ENCODE measurements at places on chromosomes 5 and 9.

DNA sequence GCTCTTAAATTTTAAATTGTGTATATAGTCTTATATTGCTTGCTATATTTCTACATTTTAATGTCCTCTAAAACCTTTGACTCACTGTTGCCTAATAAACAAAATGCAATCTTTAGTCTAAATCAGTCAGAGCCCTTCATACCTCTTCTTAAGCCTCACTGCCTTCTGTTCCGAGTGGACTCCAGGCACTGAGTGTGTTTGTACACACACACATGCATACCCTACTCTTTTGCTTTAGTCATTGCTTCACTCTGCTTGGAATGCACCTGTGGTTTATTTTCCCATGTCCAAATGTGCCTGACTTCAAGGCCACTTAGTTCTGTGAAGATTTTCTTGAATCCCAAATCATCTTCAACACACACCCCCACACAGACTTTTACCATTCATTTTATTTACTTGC, 60.9 kb downstream of the SLC12A2 start:
- no peak for DNase-seq

GRCh38 chr9:3912280-3912679, 386.5 kb upstream of the RFX3 start:
- DNase-seq, result no peak

DNA sequence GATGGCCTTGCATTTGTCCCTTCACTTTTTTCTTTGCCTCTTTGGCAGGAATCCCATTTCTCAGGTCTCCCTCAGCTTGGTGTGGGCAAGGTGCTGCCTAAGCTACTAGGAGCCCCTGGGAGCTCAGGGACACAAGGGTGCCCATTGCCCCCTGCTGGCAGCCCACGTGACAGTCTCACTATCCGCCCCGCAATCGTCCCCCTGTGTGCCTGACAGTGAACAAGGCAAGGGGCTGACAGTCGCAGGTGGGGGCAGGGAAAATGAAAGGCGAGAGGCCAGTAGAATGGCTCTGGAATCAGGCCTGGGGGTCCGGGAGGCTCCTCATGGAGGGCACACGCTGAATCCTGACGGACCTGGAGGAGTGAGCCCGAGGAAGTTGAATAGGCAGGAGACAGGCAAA, 2.0 kb upstream of the PCDH12 start:
- no peak for DNase-seq

- DNase-seq, result no peak
Observed at GRCh38 chr9:72444435-72444834, 77.0 kb upstream of the TMC1 start.

DNA sequence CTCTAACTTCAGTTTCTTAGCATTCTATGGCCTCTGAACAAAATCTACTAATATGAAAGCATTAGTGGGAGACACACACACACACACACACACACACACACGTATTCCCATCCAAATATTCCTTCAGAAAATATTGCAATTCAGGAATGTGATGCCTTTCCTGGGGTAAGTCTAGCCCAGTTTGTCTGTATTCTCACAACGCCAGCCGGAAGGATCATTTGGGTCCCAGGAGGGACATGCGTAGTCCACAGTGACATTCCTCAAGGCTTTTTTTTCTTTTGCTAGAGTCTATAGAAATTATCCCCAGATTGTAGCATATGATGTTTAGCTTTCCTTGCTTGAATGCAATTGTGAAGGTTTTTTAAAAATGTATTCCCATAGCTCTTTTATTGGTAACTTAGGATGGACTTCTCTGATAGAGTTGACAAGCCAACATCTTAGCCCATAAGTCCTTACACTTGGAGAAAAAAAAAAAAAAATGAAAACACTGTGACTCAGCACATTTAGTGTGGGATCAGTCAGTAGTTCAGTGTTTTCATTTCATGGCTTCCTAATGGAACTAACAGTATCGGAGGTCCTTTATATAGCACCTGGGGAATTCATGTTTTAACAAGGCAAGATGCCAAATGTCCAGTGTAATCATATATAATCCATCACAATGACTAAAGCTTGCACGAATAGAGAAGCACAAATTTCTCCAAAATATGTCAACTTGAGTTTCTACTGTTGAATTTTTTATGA, 316.5 kb downstream of the DIRAS2 start:
- no peak for DNase-seq

- no peak for DNase-seq
Observed at GRCh38 chr9:14769230-14769571, 46.7 kb upstream of the CER1 start.

DNA sequence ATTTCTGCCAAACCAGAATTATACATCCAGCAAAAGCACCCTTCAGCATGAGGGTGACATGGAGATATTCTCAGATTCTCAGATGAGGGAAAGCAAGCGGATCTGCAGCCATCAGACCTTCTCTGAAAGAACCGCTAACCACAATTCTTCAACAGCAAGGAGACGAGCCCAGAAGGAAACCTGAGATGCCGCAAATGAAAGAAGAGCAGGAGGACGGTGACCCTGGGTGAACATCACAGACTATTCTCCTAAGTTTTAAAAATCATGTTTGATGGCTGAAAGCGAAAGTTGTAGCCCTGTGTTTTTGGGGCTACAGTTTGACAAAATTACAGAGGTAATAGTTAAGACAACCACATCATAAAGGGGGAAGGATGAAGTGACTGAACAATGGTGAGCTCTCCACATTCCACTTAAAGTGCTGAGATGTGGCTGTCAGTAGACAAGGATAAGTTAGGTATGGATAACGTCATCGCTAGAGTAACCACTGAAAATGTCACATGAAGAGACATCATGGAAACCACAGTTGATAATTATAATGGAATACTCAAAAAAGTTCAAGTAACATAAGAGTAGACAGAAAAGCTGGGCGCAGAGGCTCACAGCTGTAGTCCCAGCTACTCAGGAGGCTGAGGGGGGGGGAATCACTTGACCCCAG, 31.5 kb upstream of the NSMF start:
- no peak for DNase-seq

DNA sequence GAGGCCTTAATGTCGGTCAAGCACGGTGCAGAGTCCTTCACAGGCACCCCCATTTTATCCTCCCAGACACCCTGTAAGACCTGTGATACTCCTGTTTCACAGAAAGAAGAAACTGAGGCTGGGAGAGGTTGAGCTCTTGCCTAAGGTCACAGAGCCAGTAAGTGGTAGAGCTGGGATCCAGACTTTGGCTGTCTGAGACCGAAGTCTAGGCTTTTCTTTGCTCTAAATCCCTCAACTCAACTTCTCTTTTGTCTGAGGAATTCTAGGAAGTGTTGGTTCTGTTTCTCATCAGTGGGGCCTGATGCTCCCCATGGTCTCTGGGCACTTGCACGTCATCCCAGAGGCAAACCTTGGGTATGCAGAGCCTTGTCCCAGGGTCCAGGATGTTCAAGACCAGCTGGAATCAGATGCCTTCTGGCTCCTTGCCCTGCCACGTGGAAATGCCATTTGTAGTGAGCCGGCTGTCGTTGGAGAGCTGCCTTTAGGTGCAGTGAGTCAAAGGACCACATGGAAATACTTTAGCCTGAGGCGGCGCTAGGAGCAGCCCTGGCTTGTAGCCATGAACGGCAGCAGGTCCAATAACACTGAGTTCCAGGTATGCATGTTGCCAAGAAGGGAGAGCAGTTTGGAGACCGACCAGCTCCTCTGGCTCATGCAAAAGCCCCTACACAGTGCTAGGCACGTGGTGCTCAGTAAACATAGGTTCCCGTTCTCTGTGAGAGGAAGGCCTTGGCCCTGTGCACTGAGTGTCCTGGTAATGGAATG, 9.2 kb downstream of the DCANP1 start:
- peak; percentile 96 for DNase-seq

All from NCI-H2029 (cell line).